ENCODE measurements at places on chromosomes 12 and 14.

GRCh38 chr14:88870777-88871176, 46.3 kb downstream of the TTC8 start:
- DNase-seq: no peak

DNA sequence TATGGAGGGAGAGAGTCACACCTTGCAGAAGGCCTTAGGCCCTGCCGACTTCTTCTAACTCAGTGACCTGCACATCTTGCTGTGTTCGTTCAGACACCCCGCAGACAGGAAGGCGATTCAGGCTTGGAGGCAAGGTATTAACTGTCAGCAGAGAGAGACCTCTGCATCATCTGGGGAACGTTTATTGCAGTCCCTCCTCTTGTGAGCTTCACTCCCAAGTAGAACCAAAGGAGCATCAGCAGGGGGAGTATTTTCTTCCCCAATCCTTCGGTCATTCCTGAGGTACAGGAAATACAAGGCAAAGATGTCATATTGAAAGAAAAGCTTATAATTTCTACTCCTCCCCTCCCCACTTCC, 217.9 kb downstream of the CRADD start:
- no peak for DNase-seq

DNA sequence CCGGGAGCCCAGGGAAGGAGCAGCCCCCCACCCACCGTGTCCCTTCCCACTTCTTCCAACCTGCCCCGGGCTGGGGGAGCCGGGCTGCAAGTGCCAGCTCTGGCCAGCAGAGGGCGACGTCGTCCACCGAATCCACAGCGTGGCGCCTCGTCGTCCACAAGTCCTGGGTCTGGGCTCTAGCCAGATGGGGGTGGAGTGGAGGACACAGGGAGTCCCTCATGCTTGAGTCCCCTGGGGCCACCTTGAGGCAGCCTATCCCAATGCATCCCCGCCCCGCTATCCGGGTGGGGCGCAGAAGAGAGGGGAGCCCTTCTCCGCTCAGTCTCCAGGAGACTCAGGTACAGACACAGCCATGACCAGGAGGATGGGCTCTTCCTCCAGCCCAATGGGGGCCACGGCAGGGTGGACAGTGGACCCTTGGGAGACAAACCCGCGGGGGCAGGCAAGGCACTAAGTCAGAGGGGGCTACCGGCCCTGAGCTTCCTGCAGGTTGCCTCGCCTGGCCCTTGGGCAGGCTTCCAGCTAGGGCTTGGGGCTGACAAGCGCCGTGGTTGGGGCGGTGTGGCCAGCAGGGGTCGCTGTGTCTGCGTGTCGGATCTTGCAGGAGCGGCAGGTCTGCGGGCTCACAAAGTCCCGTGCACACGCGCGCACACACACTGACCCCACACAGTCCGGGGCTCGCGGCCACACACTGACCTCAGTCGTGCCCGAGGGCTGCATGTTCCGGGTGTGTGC, 5.5 kb downstream of the AQP5 start:
- DNase-seq: peak; percentile 89

- no peak for DNase-seq
Measured at GRCh38 chr14:90319634-90320541, 11.9 kb downstream of the NRDE2 start.

DNA sequence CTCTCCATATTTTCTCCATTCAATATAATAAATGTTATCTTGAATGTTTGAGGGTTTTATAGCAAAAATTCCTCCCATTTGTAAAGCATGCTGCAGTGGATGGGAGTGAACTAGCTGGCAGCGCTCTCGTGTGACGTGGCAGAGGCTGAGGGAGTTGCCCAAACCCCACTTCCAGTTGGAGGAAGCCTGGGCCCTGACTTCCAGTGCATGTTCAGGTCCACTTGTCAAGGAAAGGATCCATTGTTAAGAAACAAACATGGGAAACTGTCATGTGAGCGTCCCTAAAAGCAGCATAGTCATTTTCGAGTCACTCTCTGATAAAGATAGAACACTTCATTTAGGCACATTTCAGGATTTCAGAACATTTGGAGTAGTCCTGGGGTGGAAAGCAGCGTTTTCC, 116.6 kb downstream of the SLC25A47 start:
- no peak for DNase-seq

DNA sequence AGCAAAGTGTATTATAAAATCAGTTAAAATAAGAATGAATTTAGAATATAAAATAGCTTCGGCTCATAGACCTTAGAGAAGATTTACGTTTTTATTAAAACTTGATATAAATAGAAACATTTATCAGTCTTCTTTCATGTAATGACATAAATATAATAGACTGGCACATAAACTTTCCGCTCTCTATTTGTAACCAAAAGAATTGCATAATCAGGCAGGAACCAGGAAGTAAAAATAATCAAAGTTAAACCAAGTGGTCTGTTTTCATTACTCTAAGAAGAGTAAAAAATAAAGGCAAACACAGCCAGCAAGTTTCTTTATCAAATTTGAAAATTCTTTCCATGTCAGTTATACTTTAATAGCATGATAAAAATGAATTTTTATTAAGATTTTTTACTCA, 46.3 kb upstream of the ATP2A2 start:
- DNase-seq: no peak

GRCh38 chr14:75461303-75461702, 33.5 kb downstream of the JDP2 start:
- DNase-seq: no peak

GRCh38 chr12:84247931-84248330, 664.7 kb downstream of the SLC6A15 start:
- DNase-seq: no peak

GRCh38 chr14:31228533-31228932, 20.9 kb upstream of the HECTD1 start:
- DNase-seq: no peak

GRCh38 chr12:74401035-74401434, 136.6 kb upstream of the ATXN7L3B start:
- DNase-seq: no peak

DNA sequence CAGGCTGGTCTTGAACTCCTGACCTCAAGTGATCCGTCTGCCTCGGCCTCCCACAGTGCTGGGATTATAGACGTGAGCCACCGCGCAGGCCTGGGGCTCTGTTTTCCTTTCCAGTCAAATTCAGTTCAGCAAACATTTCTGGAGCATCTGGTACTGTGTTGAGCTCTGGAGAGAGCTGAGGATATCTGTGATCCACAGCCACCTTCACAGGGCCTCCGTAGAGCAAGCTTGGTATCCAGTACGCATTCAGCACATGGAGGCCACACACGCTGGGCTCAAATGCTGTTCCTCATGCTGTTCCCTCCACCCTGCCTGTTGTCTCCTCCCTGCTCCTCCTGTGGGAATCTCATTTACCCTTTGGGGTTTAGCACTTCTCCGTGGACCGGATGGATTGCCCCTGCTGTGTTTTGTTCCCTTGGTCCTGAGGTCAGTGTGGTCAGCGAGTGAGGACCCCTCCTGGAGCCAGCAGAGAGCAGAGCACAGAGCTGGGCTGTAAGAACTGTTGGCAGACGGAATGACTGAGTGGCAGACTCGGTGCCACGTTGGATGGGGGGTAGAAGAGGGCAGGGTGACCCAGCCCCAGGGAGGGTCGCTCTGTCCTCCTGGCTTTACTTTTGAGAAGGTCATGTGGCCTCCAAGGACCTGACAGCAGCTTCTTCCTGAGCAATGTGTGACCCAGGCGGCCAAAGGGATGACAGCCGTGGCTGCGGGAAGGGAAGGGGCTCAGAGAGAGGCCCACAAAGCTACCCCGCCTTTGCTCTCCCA, 891 bp downstream of the RPS6KL1 start:
- no peak for DNase-seq

DNA sequence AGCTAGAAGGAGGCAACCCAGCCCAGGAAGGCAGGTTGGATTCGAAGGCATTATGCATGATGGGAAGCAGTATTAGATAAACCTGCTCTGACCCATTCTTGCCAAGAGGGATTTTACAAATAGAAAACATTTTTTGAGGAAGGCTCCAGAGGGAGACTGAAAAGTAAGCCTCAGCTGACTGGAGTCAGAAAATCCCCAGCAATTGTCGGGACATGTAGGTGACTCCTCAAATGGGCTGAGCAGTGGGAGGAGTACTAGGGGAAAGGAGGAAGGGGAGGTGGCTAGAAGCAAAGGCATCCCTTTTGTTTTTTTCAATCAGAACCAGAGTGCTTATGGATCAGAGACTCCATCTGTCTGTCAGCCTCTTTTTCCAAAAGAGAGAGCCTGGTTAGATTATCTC, 138.1 kb upstream of the NTF3 start:
- DNase-seq: no peak

GRCh38 chr12:106126441-106127337, 12.1 kb downstream of the NUAK1 start:
- DNase-seq: no peak

DNA sequence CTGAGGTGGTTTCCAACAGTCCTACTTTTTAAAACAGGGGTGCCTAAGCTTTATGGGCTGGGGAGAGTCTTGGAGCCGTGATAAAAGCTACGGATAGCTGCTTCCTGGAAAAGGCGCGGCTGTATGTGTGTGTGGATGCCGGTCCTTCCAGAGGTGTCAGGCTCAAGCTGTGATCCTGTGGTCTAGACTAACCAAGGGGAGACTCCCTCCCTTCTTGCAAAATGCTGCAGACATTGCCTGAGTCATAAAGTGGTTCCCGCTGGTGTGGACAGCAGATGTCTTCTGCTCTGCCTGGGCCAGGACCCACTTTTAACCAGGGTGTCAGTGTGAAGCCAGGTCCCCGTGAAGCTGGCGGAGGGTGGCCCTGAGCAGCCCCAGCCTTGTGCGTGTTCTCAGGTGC, 37.8 kb downstream of the CCDC92 start:
- no peak for DNase-seq

- no peak for DNase-seq
Measured at GRCh38 chr12:26627335-26627734, 205.7 kb downstream of the ITPR2 start.

DNA sequence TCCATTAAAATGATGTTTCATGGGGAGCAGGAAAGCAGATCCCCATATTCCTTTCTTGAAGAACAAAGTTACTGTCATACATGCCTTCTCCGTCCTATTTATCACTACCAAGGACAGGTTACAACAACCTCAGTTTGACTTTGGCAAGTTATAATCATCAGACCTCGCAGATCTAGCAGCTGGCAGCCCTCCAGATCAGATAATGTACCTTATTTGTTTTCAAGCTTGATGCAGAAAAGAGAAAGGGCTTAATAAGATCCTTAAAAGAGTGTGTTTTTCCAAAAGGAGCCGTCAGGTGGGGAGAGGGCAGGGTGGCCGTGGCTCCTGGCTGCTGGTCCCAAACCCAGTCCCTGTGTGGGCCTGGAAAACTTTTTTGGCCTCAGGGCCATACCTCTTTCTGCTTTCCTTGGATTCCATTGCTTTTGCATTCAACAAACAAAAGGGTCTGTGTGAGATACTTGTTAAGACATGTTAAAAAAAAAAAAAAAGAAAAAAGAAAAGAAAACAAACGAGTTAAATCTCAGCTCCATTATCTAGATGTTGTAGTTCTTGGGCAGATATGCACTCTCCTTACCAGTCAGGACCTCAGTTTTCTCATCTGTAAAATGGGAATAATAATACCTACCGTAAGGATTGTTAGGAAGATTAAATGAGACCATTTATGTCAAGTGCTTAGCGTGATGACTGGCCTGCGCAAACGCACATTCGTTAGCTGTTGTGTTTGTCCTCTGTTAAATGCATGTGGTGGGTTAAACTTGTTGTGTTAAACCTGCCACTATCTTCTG, 64.6 kb downstream of the B4GALNT3 start:
- DNase-seq: no peak

GRCh38 chr12:130337488-130338303, at the start of gene PIWIL1:
TSS of gene PIWIL1 (plus strand) at chr12:130337887. CDS start at chr12:130342592, 4,705 bp downstream.
- no peak for DNase-seq

GRCh38 chr12:57058454-57058853, 8.5 kb upstream of the MYO1A start:
- no peak for DNase-seq

GRCh38 chr12:27236498-27236897, 7.6 kb upstream of the STK38L start:
- peak; percentile 28 for DNase-seq

- DNase-seq: no peak
Measured at GRCh38 chr12:70190262-70191010, 52.8 kb upstream of the CNOT2 start.

- DNase-seq: no peak
Measured at GRCh38 chr12:130708648-130709047, 7.5 kb downstream of the RIMBP2 start.

DNA sequence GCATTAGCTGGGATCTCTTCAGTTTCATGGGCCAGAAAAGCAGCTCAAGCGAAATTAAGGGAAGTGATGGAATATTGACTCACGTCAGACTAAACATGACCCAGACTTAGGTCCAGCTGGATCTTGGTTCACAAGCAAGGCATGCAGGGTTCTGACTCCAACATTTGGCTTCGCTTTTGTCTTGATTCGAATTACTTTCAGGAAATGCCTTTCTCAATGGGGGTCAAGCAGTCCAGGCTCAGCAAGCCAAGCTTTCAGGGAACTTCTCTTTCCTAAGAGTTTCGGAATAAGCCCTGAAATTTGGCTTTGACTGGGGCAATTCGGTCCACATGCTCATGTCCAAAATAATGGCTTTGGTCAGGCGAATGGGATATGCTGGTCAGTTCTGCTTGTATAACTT, 678.7 kb upstream of the TMEM132C start:
- no peak for DNase-seq

- no peak for DNase-seq
Measured at GRCh38 chr14:49975276-49975675, 82.4 kb downstream of the ARF6 start.

- no peak for DNase-seq
Measured at GRCh38 chr12:64800640-64801039, 23.8 kb upstream of the TBC1D30 start.

DNA sequence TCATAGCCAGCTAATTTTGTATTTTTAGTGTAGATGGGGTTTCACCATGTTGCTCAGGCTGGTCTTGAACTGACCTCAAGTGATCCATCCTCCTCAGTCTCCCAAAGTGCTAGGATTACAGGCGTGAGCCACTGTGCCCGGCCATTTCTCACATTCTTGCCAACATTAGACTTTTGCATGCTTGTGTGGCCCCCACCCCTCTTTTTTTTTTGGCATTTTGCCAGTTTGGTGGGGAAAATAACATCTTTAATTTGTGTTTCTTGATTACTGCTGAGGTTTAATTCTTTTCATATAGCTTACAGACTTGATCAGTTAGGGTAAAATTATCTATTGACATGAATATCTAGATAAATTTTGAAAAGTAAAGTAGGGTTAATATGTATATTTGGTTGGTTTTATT, 3.8 kb downstream of the CCT2 start:
- no peak for DNase-seq

DNA sequence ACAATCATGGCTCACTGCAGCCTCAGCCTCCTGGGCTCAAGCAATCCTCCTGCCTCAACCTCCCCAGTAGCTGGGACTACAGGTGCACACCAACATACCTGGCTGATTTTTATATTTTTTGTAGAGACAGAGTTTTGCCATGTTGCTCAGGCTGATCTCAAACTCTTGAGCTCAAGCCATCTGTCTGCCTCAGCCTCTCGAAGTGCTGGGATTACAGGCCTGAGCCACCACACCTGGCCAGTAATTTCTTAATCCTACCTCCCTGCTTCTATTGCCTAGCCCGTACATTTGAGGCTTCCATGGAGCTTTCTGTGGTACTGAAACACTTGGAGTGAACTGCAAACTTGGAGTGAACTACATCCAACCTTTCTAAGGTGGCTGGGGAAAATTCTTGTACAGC, 20.7 kb downstream of the SLC35E3 start:
- no peak for DNase-seq

Data from CD4-positive, alpha-beta T cell treated with Interleukin-1 beta for 1 hour (primary cell).